ENCODE measurements at places on chromosomes 13 and 19.

DNA sequence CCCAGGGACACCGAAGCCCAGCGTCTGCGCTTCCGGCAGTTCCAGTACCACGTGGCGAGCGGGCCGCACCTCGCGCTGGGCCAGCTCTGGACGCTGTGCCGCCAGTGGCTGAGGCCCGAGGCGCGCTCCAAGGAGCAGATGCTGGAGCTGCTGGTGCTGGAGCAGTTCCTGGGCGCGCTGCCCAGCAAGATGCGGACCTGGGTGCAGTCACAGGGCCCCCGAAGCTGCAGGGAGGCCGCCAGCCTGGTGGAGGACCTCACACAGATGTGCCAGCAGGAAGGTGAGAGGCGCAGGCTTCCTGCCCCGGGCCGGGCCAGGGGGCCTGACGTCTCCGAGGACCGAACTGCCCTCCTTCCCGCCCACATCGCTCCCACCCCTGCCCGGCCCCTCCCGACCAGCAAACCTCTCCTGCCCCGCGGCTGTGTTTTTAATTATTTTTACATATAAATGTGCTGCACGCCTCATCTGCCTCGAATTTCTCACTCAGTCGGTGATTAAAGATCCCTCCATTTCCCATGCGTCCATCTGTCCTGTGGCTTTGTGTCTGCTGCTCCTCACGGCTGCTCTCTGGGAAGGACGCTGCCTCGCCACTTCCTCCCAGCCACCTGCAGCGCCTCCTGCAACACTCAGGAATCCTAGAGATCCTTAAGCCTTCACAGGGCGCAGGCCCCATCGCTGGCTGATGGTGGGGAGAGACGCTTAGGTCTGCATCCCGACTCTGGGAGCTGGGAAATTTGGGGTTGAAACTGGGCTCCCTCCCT lies 4.3 kb downstream of the ZSCAN1 start:
- no peak for DNase-seq

DNA sequence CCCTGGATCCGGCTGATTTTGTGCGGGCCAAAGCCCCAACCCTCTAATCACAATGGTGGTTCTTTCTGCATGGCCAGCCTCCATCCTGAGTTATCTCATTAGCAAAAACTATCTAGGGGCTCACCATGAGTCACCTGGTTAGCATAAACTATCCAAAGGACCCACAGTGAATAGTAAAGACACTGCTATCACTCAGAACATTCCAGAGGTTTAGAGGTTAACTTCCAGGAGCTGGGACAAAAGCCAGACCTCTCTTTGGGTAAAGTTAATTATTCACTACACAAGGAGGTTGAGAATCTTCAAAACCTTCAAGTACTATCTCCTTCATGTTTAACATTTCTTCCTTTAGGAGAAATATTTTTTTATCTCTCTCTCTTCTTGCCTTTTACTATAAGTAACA lies 18.8 kb upstream of the PPP5C start:
- no peak for DNase-seq

- no peak for DNase-seq
Measured at GRCh38 chr19:43674183-43674582, 4.2 kb upstream of the PLAUR start.

GRCh38 chr19:23999821-24000610 lies 85.3 kb downstream of the ZNF726 start:
- DNase-seq = no peak

DNA sequence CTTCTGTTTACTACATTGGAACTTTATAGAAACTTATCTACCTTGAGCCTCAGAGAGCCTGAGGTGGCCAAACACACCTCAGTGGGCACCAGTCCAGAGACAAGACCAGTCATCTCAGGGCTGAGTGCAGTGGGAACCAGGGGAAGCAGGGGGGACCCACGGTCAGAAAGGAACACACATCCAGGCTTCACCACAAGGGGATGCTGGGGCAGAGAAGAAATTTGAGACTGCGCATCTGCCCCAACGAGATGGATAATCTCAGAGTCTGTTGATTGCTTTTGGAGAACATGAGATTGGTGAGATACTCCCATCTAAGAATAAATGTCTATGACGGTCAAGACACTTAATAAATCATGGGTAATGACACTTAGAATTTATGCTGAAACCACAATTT lies 98.7 kb downstream of the DOCK9 start:
- DNase-seq = no peak

DNA sequence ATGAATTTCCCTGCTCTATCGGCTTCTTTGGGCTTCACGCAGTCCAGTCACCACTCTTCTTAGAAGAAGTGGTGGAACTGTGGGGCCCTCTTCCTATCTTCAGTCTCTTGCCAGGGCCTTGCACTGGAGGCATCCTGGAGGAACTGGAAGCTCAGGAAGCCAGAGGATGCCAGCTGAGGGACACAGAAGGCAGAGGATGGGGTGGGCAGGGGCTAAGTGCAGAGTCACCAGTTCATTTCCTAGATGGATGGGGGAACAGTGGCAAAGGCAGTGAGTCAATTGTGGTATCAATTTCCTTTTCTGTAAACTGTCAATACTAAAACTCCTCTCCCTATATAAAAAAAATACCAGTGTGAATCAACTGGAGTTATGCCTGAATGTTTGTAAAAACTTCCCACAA lies 419.7 kb downstream of the KLF12 start:
- no peak for DNase-seq

DNA sequence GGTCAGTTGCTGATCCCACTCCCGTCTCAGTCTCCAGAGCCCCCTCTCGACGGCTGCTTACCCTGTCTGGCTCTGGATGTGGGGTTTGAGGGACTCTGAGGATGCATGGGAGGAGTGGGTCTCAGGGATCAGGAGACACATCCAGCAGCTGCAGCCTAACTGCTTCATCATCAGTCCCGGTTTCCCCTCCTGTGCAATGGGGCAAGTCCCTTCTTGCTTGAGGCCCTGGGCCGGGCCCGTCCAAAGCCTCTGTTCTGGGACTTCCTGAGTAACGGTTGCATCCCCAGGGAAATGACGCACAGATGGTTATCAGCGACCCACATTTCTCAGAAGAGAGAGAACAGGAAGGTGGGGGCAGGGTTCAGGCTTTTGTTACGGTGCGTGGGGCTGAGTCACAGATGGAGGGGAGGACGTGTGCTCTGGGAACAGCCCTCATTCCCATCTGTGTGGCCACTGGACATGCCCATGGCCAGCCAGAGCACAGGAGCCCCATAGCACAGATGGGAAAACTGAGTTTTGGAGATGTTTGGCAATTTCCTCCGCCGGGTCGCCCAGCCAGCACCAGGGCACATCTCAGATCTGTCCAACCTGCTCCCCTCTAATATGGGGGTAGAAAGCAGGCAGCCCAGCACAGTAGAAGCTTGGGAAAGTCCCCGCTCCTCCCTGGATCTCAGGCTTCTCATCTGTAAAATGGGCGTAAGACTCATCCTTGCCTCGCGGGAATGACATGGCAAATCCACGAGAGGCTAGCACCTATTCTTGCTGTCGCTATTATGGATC lies 19.3 kb downstream of the GNA15 start:
- DNase-seq = no peak

DNA sequence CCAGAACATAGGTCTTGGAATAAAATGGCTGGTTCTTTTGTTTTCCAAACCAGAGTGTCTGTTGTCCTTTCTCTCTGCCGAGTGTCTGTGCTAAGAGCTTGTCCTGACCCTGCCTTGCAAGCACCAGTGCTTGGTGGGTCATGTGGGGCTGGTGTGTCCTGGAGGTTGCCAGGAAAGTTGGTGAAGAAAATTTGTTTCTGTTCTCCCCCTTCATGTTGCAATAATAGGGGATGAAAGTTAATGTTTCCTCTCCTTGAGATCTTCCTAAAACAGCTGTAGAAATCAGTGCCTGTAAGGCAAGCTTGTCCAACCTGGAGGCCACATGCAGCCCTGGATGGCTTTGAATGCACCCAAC lies 2.7 kb downstream of the HAMP start:
- no peak for DNase-seq

DNA sequence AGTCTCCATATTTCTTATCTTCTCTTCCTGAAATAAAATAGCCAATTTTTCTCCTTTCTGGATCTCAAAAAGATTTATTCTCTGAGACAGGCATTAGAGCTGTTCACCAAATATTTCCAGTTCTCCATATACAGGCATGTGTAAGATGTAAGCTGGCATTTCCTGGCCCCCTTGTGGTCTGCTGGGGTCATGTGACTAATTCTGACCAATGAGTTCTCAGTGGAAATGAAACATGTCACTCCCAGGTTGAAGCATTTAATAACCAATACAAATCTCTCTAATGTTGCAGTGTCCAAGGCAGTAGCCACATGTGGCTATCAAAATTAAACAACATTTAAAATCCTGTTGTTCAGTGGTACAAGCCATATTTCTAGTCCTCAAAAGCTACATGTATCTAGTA lies 14.8 kb upstream of the CACNA1A start:
- no peak for DNase-seq

DNA sequence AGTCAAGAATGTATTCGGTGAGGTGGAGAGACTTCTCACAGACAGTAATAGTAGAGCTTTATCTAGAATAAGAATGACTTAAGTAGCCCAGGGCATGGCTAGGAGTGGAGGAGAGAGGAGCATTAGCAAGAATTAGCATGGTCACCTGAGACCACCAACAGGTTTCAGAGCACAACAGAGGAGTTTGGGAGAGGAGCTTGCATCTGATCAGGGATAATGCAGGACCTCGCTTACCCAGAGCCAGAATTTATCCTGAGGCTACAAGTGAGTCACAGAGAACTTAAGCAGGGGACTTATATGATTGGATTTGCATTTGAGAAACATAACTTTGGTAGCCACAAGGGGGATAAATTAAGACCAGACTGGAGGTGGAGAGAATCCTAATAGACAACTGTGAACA lies 102.1 kb upstream of the FNDC3A start:
- DNase-seq = no peak

DNA sequence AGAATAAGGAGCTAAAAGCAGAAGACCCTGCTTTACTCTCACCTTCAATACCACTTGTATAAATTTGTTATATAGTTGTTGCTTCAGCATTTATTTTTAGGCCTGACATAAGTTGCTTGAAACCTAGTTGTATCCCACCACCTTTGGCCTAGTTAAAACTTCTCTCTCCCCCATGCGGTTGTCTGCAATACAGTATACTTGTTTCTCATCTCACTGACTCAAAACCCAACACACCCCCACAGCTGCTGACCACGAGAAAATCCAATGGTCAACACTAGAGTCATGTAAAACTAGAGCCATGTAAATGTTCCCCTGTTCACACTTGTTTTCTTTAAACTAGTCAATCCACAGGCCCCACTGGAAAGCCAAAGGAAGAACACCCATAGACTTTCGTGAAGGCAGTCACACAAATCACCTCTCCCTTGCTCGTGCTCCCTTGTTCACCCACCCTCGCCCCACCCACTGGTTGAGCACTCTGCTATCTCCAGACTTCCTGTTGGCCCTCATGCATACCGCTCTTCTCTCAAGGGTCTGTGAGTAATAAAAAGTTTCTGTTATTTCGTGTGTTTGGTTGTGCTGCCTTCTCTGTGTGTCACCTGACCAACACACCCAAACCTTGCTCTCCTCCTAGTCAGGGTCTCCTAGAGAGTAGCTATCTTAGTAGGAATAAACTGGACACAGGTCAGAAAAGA lies 12.9 kb upstream of the CCDC169 start:
- no peak for DNase-seq

- DNase-seq = no peak
Measured at GRCh38 chr13:78636495-78636894, 22.5 kb downstream of the OBI1 start.

DNA sequence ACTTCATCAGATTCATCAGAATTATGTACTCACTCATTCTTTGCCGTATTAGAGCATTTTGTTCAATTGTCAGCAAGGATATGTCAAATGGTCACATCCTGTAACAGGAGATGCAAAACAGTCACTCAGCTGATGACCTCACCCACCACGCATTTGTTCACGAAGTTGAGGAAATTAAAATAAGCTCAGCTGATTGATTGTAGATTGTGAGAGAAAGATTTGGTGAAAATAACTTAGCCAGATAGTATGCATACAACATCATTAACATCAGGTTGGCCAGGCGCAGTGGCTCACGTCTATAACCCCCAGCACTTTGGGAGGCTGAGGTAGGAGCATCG lies 22.6 kb upstream of the CDC16 start:
- no peak for DNase-seq

DNA sequence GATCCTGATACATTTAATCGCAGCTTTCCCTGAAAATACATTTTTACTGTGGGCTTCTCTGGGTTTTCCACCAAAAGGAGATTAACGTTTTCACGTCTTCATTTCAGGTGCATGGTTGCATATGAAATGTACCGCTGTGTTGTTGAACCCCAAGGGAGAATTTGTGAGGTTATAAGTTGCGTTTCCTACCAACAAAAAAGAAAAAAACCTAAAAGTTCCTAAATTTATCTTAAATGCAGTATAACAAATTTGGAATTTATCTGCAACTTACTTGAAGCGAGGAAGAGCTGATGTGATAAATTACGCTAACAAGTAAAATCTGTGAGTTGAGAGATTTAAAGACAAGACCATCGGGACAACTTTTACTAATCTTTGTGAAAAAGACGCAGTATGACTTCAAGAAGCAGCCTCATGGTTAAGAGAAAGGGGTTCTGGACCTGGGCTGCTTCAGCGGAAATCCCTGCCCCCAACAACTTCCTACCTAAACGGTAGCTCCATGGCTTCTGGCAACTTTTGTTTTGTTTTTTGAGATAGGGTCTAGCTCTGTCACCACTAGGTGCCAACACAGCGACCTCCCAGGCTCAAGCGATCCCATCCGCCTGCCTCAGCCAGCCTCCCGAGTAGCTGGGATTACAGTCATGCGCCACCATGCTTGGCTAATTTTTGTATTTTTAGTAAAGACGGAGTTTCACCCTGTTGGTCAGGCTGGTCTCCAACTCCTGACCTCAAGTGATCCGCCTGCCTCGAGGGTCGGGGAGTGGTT lies 958 bp upstream of the OBI1 start:
- no peak for DNase-seq

DNA sequence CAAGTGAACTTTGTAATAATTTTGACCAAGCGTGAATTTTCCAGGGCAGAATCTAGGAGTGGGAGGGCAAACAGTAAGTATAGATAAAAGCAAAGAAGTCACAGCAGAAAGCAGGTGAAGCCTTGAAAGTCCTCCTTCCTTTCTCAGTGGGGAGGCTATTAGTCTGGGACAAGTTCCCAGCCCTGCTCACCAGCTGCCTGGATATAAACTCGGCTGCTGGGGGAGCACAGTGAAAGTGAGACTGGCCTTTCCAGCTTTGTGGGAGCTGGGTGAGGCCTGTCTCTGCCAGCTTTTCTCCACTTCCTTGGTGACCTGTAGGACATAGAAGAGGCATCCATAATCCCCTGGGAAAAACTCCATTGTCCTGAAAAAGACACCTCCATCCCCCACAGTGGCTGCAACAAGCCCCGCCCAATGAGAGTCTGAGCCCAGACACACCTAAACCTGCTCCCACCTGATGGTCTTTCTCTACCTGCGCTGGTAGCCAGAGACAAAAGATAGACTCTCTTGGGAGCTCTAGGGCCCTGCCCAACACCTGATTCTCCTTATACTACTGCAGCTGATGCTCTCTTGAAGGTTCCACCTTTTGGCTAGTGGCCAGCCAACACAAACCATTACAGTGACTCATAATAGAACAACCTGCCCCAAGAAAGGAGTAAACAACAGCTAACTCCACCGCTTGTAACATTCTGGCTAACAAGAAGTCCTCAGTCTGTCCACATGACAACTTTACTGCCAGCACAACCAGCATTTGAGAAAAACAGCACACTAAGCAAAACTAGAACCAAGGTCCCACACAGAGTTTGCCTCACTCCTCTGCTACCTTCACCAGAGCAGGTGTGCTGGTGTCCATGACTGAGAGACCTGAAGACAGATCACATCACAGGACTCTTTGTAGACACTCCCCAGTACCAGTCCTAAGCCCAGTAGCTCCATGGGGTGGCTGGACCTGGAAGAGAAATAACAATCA lies 252.2 kb upstream of the SLITRK6 start:
- DNase-seq = peak; percentile 15
